ENCODE measurements at places on chromosomes 12 and 14. TPM values are rescaled to one million over a fixed set of nuclear protein-coding genes. Genes with fewer than 3 reads are reported as not detected.

GRCh38 chr12:126874427-126875026 lies 1392.4 kb upstream of the TMEM132C start:
- no peaks in the 10 kb centered on the region for H3K36me3 ChIP-seq
- H3K4me1 ChIP-seq = no peaks in the 10 kb centered on the region
- H3K27ac ChIP-seq = no peak overlapping the region
- H3K27me3 ChIP-seq = no peaks in the 10 kb centered on the region
- DNase-seq = peak; percentile 77

TAS2R46 gene
- not detected for polyA plus RNA-seq

BRMS1L gene
- 14.6 TPM for polyA plus RNA-seq

DNA sequence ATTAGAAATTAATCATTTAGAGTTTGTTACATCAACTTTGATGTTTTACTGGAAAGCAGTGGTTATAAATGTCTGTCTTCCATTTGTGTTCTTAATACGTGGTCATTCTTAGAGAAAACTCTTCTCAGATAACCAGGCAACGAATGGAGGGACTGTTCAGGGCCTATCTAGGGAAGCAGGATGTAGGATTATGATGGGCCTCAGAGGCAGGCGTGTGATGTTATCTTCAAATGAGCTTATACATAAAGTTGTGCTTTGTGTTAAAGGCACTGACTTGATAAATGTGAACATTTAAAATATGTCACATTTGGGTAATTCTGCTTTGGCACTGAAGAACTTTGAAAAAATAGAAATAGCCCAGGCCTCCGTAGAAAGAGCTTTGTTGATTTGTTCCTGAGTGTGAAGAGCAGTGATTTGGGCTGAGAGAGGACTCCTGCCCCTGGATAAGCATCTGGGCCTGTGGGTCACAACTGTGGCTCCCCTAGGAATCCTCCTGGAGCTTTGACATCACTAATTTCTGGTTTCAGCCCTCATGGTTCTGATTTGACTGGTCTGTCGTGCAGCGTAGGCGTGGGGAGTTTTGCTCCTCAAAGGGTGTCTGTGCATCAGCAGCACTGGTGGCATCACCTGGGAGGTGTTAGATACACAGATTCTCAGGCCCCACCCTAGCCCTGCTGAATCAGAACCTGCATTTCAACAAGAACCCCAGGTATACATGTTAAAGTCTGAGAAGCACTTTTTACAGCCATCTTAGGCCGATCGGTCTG lies 55.4 kb downstream of the SAMD4A start:
- no peak for DNase-seq
- no peaks in the 10 kb centered on the region for H3K36me3 ChIP-seq
- no peak overlapping the region for H3K4me3 ChIP-seq
- H3K27ac ChIP-seq = peak overlapping the region; percentile 28
- H3K4me1 ChIP-seq = peaks cover 26% of the 10 kb centered on the region

DNA sequence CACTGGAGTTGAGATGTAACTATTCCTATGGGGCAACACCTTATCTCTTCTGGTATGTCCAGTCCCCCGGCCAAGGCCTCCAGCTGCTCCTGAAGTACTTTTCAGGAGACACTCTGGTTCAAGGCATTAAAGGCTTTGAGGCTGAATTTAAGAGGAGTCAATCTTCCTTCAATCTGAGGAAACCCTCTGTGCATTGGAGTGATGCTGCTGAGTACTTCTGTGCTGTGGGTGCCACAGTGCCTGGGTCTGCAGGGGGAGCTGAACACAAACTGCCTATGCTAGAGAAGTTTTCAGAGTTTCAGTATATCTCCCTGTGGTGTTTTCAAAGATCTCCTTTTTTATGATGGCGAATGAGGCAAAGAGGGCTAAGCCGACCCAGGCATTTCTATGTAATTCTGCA lies 179.2 kb upstream of the OR4E1 start:
- DNase-seq = no peak
- H3K27ac ChIP-seq = no peak overlapping the region
- H3K4me1 ChIP-seq = no peaks in the 10 kb centered on the region
- no peak overlapping the region for H3K4me3 ChIP-seq

ANO4 gene
- polyA plus RNA-seq = 1.5 TPM

DNA sequence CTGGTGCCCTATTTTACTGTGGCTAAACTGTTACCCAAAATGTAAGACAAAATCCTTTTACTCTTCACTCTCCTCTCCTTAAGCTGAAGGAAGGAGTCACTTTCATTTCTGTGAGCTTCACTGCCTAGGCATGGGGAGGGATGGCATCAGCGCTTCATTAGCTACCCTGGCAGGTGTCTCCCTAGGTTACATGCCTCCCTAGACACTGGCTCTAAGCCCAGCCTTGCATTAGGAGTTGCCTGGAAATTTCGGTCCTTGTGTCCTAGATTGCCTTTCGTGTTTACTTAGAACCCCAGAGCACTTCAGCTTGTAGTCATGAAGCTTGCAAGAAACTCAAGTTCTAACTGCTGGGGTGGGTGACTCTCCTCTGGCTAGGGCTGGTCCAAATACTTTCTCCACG lies 520.5 kb upstream of the STXBP6 start:
- no peaks in the 10 kb centered on the region for H3K27me3 ChIP-seq
- no peak overlapping the region for H3K4me3 ChIP-seq
- no peak for DNase-seq
- H3K27ac ChIP-seq = no peak overlapping the region
- H3K36me3 ChIP-seq = no peaks in the 10 kb centered on the region
- H3K4me1 ChIP-seq = no peaks in the 10 kb centered on the region

DNA sequence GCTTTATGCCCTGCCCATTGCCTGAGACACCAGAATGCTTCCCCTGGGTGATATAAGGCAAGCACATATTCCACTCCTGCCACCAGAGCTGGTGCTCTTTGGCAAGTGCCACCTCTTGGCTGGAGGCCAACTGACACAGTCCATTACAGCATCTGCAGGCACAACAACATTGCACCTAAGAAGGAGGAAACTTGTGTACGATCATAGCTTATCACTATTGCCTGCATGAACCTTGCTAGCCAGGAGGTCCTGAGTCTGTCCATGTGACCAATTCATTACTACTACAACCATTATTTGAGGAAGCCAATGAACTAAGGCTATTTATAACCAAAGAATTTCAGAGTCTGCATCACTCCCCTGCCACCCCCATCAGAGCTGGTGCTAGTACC lies 119.8 kb upstream of the SCAF11 start:
- no peak overlapping the region for H3K27ac ChIP-seq
- DNase-seq = no peak
- peaks cover 8% of the 10 kb centered on the region for H3K4me1 ChIP-seq
- H3K36me3 ChIP-seq = no peaks in the 10 kb centered on the region
- no peaks in the 10 kb centered on the region for H3K27me3 ChIP-seq

- H3K27me3 ChIP-seq = no peaks in the 10 kb centered on the region
- H3K4me1 ChIP-seq = no peaks in the 10 kb centered on the region
- no peak overlapping the region for H3K27ac ChIP-seq
Measured at GRCh38 chr12:122250047-122250446, 16.2 kb downstream of the VPS33A start.

GRCh38 chr12:39389399-39390150 lies 53.3 kb downstream of the KIF21A start:
- H3K4me1 ChIP-seq = peaks cover 24% of the 10 kb centered on the region
- no peak overlapping the region for H3K27ac ChIP-seq
- no peak for DNase-seq
- no peaks in the 10 kb centered on the region for H3K27me3 ChIP-seq

- DNase-seq = no peak
- no peaks in the 10 kb centered on the region for H3K4me1 ChIP-seq
- H3K4me3 ChIP-seq = no peak overlapping the region
- H3K36me3 ChIP-seq = no peaks in the 10 kb centered on the region
Measured at GRCh38 chr14:63460680-63461369, 82.4 kb downstream of the PPP2R5E start.

GRCh38 chr12:105331805-105332251 lies 1.3 kb downstream of the C12orf75 start:
- H3K4me3 ChIP-seq = peak overlapping the region; percentile 87
- peaks cover 22% of the 10 kb centered on the region for H3K4me1 ChIP-seq
- H3K27ac ChIP-seq = peak overlapping the region; percentile 65
- H3K36me3 ChIP-seq = no peaks in the 10 kb centered on the region
- H3K27me3 ChIP-seq = no peaks in the 10 kb centered on the region
- DNase-seq = peak; percentile 21

DNA sequence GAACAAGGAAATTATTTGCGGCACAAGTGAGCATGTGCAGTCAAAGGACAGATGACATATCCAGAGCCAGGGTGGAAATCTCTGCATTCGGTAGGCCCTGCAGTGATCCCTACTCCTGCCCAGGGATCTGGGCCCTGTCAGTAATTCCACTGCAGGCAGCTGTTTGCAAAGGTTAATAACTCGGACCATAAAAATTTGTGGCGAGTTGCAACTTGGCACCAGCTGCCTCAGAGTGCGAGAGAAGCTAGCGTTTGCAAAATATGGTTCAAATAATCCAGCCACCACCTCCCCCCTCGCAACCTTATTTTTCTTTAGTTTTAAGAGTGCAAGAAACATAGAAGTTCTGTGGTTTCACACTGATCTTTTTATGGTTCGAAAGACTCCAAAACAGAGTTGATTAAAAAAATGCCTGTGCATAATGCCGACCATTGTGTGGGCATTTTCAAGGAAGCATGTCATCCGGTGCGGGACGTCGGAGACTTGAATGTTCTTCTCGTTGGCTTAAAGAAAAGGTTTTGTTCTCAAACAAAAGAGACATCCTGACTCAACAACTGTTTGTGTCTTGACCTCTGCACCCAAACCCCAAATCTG lies 224.5 kb downstream of the BCL11B start:
- H3K27me3 ChIP-seq = no peaks in the 10 kb centered on the region
- no peaks in the 10 kb centered on the region for H3K4me1 ChIP-seq
- no peak for DNase-seq
- no peak overlapping the region for H3K27ac ChIP-seq
- no peaks in the 10 kb centered on the region for H3K36me3 ChIP-seq

- no peak overlapping the region for H3K4me3 ChIP-seq
- no peak overlapping the region for H3K27ac ChIP-seq
- no peaks in the 10 kb centered on the region for H3K4me1 ChIP-seq
- no peaks in the 10 kb centered on the region for H3K27me3 ChIP-seq
- DNase-seq = no peak
Measured at GRCh38 chr12:19003987-19004619, 125.4 kb upstream of the PLEKHA5 start.

DNA sequence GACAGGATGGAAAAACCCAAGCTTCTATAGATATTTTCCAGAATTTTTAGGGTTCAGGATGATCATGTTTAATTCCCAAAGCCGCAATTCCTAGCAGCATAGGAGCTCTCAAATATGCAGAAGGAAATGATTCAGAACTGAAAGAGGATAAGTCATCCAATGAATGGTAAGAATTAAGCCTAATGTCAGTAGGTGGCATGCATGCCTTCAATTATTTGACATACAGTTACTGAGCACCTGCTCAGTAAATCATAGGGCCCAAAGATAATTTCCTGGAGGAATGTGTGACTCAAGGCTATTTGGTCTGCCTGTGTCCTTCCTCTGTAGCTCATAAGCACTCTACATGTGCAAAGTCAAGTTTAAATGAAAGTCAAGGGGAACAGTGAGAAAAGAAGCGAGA lies 116.8 kb upstream of the SLC38A4 start:
- no peaks in the 10 kb centered on the region for H3K4me1 ChIP-seq
- H3K36me3 ChIP-seq = no peaks in the 10 kb centered on the region

DNA sequence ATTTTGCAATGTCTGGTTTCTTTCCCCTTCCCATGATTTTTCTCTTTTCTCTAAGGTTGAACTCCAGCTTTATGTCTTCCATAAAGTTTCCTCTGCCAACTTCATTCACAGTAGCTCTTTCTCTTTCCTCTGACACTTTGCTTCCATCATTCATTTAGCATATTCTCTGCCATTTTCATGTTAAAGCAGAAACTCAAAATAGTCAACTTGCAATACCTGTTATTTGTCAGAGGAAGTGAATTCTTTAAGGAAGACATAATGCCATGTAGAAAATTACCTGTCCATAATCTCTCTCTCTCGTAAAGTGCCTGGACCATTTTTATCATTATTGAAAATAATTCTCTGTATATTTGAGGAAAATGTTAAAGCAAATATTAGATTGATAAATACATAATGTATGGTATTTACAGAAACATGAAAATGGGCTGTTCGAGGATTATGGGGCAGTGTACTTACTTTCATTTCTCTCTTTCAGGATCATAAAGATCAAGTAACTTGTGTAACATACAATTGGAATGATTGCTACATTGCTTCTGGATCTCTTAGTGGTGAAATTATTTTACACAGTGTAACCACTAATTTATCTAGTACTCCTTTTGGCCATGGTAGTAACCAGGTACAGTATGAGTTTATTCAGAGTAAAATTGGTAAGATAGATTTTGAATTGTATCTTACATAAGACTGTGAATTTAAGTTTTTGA lies 12.6 kb downstream of the NEDD1 start:
- H3K27ac ChIP-seq = no peak overlapping the region
- H3K4me1 ChIP-seq = no peaks in the 10 kb centered on the region
- H3K4me3 ChIP-seq = no peak overlapping the region
- DNase-seq = no peak
- no peaks in the 10 kb centered on the region for H3K36me3 ChIP-seq

DNA sequence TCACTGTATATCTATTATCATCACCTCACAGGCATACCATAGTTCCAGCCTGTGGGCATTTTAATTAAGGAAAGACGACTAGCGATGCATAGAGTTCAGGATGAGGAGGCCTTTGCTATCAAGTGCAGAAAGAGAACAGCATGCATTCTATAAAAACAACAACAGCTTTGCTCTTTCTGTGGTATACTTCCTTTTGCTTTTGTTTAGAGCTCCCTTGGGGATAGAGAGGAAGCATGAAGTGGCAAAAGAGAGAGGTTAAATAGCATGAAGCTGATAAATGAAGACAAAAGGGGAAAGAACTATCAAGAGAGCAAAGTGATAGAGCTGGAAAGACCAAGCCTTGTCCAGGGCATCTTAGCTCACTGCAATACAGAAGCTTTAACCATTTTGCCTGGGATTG lies 23.5 kb downstream of the IFNG-AS1 start:
- H3K27ac ChIP-seq = no peak overlapping the region
- H3K36me3 ChIP-seq = no peaks in the 10 kb centered on the region
- no peaks in the 10 kb centered on the region for H3K4me1 ChIP-seq
- no peaks in the 10 kb centered on the region for H3K27me3 ChIP-seq

GLIPR1L2 gene
- polyA plus RNA-seq = 0.86 TPM

SALL2 gene
- polyA plus RNA-seq = 10.9 TPM

DNA sequence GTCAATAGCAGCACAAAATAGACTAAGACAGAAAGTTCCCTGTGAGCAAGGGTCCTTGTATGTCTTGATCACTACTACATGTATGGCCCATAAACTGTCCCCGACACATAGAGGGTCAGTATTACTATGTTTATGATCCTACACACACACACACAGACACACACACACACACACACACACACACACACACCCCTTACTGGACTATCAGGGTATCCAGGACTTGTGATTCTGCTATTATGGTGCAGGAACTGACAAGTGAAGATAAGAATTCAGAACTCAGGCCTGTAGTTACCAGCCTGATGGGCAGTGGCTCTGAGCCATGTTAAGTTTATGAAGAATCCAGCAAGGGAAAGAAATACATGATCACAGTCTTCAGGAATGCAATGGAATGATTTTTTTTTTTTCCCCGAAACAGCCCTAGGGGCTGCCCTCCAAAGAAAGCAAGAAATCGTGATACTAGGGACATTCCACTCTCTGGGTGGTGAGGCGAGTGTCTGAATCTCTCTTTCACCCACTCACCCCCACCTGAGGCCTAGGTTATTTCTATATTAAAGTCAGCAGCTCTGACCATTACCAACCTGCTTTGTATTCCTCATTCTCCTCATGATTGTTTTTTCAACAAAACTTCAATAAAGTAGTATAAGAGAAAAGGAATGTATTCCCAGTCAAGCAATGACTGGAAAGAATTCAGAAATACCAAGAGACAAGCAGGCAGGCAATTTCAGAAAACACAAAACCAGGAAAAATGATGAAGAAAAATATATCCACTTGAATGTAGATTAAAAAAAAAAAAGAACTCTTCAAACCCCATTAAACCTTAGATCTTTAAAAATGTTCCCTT lies 105.8 kb downstream of the AVPR1A start:
- H3K36me3 ChIP-seq = no peaks in the 10 kb centered on the region
- H3K4me3 ChIP-seq = no peak overlapping the region
- DNase-seq = peak; percentile 13
- no peaks in the 10 kb centered on the region for H3K4me1 ChIP-seq
